ENCODE measurements at places on chromosomes 1 and 21.

GRCh38 chr1:241411056-241411775 is 54.2 kb upstream of the RGS7 start:
- no peak for ATAC-seq

GRCh38 chr1:216830424-216831210 is 107.4 kb upstream of the ESRRG start:
- no peak for ATAC-seq

DNA sequence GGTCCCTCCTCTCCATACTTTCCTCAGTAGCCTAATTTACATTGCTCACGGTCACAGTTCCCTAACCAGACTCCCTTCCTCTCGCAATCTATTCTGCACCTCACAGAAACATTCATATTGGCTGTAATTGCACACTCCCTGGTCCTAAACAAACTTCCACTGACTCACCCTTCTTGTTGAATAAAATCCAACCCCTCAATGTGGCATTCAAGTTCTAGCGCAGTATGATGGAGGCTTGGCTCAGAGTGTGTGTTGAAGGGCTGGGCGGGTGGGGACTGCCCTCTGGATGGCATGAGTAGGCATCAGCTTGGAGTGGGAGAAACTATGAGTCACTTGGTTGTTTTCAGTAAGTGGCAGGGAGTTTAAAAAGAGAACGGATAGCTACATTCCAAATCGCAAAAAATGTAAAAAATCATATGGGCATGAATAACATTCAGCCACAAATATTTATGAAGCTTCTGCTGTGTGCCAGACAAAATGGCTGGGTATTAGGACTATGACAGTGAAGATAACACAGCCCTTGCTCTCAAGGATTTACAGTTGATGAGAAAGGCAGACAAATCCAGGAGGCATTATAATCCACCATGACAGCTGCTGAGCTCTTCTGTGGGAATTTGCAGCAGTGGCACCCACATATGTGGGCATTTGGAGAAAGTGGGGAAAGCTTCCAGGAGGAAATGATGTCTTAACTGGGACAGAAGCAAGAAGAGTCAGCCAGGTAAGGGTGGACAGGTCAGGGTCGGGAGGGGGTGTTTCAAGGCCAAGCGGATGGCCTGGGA is 42.2 kb upstream of the LYST start:
- no peak for ATAC-seq

- no peak for ATAC-seq
These were observed 14.7 kb downstream of the HSF2BP start for GRCh38 chr21:43644609-43645008.

DNA sequence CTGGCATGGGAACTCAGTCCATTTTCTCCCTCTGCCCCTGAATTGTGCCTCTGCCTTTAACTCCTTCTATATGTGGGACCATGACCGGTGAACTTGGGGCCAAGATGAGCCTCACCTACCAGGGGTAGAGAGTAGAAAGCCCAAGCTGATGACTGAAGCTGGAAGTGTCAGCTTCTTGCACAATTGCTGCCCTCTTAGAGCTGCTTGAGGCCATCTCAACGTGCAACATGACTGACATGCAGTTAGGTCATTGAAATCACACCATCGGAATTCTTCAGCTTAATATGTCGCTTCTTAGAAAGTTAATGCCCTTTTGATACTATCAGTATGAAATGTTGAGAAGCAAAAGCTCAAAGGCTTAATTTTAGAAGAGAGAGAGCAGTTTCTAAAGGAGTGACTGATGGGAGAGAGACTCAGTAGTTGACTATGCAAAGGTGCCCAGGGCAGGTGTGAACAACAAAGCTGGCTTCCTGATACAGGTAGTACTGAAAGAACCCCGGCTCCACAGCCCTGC is 89.4 kb upstream of the UBE2U start:
- ATAC-seq, result no peak

- ATAC-seq, result peak; percentile 99
These were observed 14.4 kb downstream of the S100A16 start for GRCh38 chr1:153598309-153599172.

DNA sequence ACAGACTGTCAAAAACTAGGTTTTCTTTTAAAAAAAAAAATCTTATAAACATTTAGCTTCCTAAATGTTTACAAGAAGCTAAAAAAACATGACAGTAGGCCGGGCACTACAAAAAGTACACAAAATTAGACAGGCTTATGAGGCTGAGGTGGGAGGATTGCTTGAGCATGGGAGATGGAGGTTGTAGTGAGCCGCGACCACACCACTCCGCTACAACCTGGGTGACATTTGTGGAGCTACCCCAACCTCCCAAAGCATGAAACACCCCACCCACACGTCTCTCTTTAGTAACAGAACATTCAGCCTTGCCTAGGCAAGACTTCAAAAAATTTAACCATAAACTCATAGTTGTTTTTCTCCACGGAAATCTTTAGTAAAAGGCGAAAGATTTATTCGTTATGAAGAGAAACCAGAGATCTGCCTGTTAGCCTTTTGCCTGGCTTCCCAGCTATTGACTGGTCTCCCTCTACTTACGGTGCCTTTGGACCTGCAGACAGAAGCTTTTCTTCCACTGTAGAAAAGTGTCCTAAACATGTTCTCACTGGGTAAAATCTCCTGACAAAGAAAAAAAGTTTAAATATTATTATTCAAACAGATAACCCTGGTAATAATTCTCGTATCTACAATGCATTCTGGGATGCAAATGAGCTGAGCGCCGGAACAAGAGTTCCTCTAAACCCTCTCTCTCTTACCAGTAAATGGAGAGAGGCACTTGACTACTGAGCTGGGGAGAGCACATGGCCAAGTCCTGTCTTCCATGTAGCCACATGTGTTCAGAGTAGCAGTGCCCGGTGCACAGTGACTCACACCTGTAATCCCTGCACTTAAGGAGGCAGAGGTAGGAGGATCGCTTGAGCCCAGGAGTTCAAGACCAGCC is 9.2 kb downstream of the RNU5D-1 start:
- peak; percentile 92 for ATAC-seq

DNA sequence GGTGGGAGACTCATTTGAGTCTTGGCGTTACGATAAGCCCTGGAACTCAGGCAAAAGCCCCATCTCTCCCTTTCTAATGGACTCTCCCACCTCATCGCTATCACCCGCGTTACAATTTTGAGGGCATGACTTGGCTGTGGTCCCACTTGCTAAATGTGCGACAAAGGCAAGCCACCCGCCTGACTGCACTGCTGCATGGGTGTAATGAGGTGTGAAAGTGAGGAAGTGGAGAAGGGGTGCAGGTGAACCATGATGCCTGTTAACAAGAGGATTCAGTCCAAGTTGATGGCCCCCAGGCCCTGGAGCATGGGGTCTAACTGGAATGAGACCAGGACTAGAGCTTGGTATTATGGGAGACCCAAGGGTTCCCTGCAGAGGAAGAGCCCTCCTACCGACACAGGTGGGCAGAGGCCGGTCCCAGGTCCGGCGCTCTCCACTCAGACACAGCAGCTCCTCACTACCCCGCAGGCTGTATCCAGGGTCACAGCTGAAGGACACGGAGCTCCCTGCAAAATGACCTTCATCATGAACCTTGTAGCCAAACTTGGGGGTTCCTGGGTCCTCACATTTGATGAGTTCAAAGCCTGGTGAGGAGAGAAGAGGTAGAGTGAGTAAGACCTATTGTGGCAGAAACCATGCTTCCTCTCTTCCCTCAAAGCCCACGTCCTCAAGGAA is 165.4 kb upstream of the HMGB4 start:
- no peak for ATAC-seq

- no peak for ATAC-seq
These were observed 316.8 kb downstream of the NFIA start for GRCh38 chr1:61399199-61399598.

- ATAC-seq, result peak; percentile 58
These were observed 14.0 kb upstream of the ZNF692 start for GRCh38 chr1:248872752-248873408.

DNA sequence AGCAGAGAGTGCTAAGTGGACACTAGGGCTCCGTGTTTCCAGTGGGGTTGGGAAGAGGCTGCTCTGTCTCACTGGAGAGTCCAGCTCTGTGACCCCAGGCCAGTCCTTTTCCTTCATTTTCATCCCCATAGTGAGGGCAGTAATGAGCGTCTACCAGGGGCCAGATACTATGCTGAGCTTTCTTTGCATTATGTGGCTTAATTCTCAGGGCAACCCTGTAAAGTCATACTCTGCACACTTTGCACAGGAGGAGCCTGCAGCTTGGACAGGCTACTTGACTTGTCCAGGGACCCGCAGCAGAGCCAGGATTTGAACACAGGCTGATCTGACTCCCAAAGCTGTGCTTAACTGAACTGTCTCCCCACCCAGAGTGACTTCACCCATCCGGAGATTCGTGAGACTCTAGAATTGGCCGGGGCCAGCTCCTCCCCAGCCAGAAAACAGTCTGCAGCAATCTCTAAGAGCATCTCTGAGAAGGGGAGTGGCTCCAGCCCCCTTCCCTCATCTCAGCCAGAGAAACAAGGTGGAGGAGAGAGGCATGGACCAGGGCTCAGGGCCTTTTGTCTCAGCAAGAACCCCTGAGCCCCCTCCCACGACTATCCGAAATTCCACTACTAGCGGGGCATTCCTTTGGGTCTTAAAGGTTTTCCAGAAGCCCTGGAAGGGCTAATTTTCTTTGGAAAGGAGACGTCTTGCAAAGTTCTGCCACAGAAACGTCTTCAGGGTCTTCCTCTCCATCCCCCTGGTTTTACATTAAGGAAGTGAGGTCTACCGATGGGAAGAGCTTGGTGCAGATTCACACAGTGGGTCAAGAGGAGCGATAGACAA is 866 bp upstream of the FNDC5 start:
- ATAC-seq, result no peak

- ATAC-seq, result no peak
These were observed 110.0 kb downstream of the ADSS2 start for GRCh38 chr1:244341455-244342450.

GRCh38 chr1:165288350-165289120 is 68.0 kb downstream of the LMX1A start:
- ATAC-seq, result no peak

Measured in stimulated activated memory B cell treated with anti-CD40 and anti-IgM and Interleukin-4, amounts not matched to agents 10 μg/mL and 1 μg/mL and 100 μg/mL, for 72 hours (primary cell).